ENCODE measurements at places on chromosomes 2 and 18. TPM values are rescaled to one million over a fixed set of nuclear protein-coding genes. Genes with fewer than 3 reads are reported as not detected.

DNA sequence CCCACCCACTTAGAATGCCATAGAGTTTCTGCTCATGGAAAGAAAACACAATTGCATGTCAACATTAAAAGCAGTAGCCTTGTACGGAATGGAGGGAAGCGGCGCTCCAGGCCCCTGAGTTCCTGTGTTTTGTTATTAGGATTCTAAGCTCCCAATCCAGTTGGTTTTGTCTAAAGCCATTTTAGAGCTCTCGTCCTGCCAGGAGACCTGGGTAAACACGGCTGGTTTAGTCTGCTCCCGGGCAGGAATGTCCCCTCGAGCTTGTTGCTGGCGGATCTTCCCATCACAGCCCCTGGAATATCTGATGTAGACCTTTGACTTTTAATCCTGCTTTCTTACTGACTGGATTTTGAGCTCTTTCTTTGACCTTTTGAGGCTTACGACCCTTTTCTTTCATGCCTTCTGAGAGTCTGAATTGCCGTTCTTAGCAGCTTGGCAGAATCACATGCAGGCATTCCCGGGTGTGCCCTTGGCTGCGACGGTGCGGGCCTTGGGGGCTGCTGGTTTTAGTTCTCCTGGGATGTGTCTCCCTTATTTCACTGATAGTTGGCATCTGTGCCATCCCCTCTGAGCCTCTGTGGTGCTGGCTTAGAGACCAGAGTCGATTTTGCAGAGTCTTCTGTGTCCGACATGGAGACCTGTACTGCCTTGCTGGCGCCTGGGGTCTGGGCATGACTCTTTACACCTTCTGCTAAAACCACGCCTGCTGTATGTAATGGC is 25.4 kb downstream of the GREB1 start:
- no peaks in the 10 kb centered on the region for H3K36me3 ChIP-seq
- no peak overlapping the region for H3K4me3 ChIP-seq
- no peak for DNase-seq
- no peaks in the 10 kb centered on the region for H3K4me1 ChIP-seq
- peaks cover 3% of the 10 kb centered on the region for H3K27me3 ChIP-seq

GRCh38 chr2:98583816-98584618 is 24.3 kb downstream of the COA5 start:
- no peaks in the 10 kb centered on the region for H3K27me3 ChIP-seq
- no peaks in the 10 kb centered on the region for H3K4me1 ChIP-seq

ADGRF3 gene
- 0.18 TPM for total RNA-seq

DNA sequence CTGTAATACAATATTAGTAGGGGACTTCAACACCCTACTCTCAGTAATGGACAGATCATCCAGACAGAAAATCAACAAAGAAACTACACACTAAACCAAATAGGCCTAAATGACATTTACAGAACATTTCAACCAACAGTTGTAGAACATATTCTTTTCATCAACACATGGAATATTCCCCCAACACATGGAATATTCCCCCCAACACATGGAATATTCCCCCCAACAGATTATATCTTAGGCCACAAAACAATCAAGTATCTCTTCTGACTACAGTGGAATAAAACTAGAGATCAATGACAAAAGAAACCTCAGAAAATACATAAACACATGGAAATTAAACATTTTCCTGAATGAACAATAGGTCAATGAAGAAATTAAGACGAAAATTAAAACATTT is 187.2 kb upstream of the RBBP8 start:
- H3K4me1 ChIP-seq, result peaks cover 4% of the 10 kb centered on the region
- H3K4me3 ChIP-seq, result no peak overlapping the region
- H3K27me3 ChIP-seq, result peaks cover 8% of the 10 kb centered on the region

GREB1L gene
- 0.76 TPM for total RNA-seq

IL36B gene
- total RNA-seq, result not detected

GRCh38 chr2:240387669-240388358 is 47.6 kb upstream of the GPC1 start:
- H3K27me3 ChIP-seq, result no peaks in the 10 kb centered on the region
- no peak overlapping the region for H3K4me3 ChIP-seq
- peaks cover 9% of the 10 kb centered on the region for H3K4me1 ChIP-seq
- no peaks in the 10 kb centered on the region for H3K36me3 ChIP-seq
- peak; percentile 29 for DNase-seq
